ENCODE measurements at places on chromosomes 16 and 17. TPM values are rescaled to one million over a fixed set of nuclear protein-coding genes. Genes with fewer than 3 reads are reported as not detected.

Gene BEAN1
- not detected for total RNA-seq

DNA sequence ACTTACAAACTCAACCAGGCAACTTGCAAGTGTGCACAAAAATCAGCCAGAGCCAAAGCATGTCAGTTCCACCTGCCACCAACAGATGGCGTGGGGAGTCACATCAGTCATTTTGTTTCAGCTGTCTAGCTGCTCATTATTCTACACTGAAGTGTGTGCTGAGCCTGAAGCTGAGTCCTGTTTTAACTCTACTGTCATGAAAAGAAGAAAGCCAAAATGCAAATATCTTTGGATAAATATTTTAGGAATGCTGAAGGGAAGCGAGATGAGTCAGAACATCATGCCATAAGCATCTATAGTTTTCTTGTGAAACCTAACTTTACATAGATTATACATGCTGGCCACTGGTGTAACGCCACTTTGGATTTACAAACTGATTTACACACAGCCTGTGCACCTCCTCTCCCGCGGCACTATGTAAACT is 172.6 kb downstream of the CDK5R1 start:
- DNase-seq, result peak; percentile 84

Gene TRPV3
- not detected for total RNA-seq

GRCh38 chr16:1051446-1051845 is 21.1 kb upstream of the SSTR5 start:
- no peak for DNase-seq

GRCh38 chr17:72884066-72884465 is 208.4 kb downstream of the SLC39A11 start:
- no peak for DNase-seq

- peak; percentile 47 for DNase-seq
These were observed at the start of gene ADCY9 for GRCh38 chr16:4116325-4117249. Gene ADCY9, minus strand, starts transcription at chr16:4116442. Its CDS starts 1,000 bp downstream, at chr16:4115442.

- peak; percentile 37 for DNase-seq
These were observed 14.9 kb downstream of the NAA60 start for GRCh38 chr16:3458278-3458851.

DNA sequence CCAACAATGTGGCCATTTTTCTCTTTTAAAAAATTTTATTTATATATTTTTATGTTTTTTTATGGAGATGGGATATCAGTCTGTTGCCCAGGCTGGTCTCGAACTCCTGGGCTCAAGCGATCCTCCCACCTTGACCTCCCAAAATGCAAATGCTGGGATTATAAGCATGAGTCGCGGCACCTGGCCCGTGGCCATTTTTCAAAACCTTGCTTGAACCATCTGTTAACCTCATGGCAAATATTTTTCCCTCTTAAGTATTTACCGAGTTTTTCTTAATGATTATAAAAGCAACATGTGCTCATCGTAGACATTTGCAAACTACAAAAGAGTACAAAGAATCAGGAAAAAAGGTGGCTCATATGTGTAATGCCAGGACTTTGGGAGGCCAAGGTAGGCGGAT is 127.6 kb downstream of the ABCC6 start:
- DNase-seq, result no peak

GRCh38 chr16:20620770-20621169 is 44.6 kb upstream of the ACSM2B start:
- no peak for DNase-seq

Gene NUDT16L1
- total RNA-seq, result 24.7 TPM

DNA sequence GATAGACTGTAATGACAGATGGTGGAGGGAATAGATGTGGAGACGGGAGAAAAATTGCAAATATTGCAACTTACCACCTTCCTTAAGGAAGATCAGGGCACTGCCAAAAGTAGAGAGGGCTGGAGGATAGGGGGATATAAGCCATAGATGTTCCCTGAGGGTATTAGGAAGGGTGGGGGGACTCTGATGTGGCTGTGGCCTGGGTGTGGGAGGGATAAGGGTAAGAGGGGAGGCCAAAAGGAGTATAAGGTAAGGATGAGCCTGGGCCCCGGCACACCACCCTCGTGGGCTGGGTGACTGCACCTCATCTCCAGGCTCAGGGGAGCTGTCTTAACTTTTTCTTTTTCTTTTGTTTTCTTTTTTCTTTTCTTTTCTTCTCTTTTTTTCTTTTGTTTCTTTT is 30.6 kb upstream of the BRD7 start:
- DNase-seq, result no peak

DNA sequence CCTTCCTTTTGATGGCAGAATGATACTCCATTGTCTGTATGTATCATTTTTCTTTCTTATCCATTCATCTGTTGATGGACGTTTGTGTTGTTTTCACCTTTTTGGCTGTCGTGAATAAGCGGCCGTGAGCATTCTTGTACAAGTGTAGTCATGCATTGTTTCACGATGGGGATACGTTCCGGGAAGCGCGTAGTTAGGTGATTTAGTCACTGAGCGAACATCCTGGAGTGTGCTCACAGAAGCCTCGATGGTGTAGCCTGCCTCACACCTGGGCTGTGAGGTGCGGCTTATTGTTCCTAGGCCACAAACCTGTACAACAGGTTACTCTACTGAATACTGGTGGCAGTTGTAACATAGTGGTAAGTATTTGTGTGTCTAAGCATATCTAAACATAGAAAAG is 136.5 kb downstream of the CMIP start:
- DNase-seq, result no peak

DNA sequence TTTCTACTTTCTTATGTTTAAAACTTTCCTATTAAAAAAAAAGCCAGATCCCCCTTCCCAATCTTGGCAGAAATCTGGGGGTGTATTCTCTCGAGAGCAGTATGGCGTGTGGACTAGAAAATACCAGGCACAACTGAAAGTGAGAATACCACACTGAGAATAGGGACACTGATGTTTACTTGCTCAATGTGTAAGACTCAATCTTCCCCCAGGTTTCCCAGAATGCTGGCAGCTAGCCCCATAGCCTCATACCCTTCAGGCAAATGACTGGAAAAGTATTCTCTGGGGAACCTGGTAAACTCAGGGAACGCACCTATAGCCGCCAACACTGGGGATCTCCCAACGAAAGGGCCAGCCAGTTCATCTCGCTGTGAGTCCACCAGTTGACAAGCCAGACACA is 15.3 kb downstream of the ZZEF1 start:
- DNase-seq, result no peak

DNA sequence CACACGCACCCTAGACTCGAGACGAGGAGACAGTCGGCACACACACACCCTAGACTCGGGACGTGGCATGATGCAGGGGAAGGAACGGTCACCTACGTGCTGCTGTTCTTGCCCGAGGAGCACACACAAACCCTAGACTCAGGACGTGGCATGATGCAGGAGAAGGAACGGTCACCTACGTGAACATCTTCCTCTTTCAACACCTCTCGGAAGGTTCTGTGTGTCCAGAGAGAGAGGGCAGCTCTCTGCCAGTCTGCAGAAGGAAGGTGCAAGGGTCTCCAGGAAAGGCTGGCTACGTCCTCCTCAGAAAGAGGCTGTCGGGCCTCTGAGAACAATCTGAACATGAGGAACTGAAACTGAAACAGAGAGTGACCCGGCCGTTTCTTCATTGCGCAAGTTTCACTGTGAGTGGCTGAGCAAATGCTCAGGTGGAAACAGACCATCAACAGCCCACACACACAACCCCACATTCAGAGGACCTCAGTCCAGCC is 43.4 kb downstream of the ZNF276 start:
- no peak for DNase-seq

DNA sequence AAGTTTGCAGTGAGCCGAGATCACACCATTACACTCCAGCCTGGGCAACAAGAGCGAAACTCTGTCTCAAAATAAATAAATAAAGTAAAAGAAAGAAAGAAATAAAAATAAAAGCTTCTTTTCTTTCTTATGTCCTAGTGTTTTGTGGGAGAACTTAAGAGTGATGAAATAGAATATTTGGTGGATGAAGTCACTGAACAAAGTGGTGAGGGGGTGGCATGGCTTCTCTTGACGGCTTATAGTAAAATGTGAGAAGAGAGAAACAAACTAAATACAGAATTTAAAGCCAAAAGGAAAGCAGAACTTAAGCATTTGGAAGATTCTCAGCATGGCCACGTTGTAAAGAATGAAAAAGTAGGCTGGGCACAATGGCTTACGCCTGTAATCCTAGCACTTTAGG is 15.3 kb downstream of the SGF29 start:
- DNase-seq, result no peak

Measured in endothelial cell of umbilical vein (primary cell).